DMS153 (cell line): ENCODE measurements at places on chromosomes 6 and 20.

DNA sequence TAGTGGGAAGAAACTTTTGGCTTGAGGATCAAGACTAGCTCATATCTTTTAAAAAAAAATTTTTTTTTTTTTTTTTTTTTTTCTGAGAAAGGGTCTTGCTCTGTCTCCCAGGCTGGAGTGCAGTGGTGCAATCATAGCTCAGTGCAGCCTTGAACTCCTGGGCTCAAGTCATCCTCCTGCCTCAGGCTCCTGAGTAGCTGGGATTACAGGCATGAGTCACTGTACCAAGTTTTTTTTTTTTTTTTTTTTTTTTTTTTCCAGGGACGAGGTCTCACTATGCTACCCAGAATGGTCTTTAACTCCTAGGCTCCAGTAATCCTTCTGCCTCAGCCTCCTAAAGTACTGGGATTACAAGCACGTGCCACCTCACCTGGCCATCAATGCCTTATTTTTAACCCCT, 27.9 kb downstream of the GCLC start:
- no peak for DNase-seq

DNA sequence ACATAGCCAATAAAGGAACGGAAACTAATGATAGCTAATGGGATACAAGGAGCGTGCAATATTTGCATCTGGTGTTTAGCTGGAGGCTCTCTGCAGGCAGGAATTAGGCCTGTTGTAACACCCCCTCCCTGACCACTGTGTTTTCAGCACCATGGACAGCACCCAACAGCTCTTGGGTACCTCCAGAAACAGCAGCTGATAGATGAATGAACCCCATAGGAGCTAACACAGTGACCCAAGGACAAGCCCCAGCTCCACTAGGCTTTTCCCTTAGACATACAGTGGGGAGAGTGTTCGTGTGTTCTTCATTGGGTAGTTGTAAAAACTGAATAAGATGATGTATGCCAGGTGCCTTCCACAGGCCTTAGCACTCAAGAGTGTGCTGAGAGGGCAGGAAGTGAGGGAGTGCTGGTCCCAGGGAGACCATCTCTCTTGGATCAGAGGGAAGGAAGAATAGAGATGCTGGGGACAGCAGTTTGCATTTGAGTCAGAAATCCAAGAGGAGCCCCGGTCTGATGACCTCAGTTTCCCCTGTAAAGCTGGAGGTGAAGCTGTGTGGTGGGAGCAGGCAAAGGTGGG, 161.3 kb downstream of the PHACTR3 start:
- no peak for DNase-seq

DNA sequence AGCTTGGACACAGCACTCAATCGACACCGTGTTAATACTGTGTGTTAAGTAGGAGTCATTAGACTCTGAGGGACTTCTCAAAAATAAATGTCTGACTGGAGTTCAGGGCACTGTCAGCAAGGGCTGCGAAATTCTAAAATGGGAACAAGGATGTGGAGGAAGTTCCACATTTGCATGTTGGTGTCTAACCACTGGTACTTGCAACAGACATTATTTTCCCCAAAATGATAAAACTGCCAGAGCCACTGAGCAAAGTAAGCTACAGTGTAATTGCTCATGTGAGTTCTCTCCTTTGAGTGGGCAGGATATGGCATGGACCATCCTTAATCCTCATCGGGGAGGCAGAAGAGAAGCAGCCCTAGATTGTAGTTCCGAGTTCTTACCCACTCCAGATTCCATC, 215.9 kb downstream of the SLC24A3 start:
- DNase-seq, result no peak

DNA sequence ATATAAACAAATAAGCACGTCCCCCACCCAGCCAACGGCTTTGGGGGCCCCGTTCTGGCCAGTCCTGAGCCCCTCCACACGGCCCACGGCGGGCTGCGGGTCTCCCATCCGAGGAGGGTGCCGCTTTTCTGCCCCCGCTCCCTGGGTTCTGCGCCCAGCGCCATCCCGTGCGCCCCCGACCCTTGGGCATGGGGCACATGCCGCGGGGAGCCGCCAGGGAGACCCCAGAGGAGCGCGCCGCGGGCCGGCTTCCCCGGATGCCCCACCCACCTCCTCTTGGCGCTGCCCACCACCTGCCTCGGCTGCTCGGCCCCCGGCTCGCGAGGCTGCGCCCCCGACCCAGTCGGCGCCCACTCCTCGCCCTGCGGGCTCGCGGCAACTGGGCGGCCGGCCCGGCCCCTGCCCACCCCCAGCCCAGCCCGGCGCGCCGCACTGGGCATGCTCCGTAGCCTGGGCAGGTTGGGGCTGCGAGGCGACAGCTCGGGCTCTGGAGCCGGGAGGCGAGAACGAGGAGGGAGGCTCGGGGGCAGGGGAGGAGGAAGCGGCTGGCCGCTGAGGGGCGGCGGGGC, 570 bp upstream of the PLCB4 start:
- peak; percentile 12 for DNase-seq

GRCh38 chr20:5222919-5223634, 93.7 kb downstream of the PROKR2 start:
- no peak for DNase-seq

- DNase-seq, result no peak
These were observed 592.1 kb upstream of the NRSN1 start for GRCh38 chr6:23533944-23534343.

DNA sequence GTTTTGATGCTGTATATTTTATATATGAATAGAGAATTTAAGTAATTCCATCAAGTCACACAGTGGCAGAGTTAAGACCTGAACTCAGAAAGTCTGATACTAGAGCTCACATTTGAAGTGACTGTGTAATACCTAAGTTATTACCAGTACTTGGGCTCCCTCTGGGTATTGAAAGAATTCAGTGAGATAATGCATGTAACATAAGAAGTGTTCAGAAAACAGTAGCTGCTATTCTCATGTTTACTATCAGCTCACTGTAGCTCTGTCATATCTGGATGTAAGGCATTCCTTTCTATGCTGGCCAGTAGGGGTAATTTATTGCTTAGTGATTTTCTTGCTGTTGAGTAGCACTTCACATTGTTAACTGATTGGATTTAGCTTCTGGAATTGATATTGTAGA, 44.6 kb downstream of the NKX2-4 start:
- DNase-seq, result no peak

GRCh38 chr6:30720738-30721197, 616 bp downstream of the TUBB start:
- peak; percentile 51 for DNase-seq

GRCh38 chr6:101878554-101879276, 485.2 kb downstream of the GRIK2 start:
- DNase-seq, result no peak

- DNase-seq, result no peak
These were observed 720.6 kb downstream of the RFPL4B start for GRCh38 chr6:113067612-113068275.

GRCh38 chr6:14228571-14228970, 111.0 kb downstream of the CD83 start:
- no peak for DNase-seq

- DNase-seq, result no peak
These were observed 48.9 kb upstream of the ARMC2 start for GRCh38 chr6:108799354-108799717.

GRCh38 chr20:63735859-63736718, at the start of gene LIME1:
Gene LIME1 (plus strand): TSS chr20:63736664. CDS start chr20:63737550, 886 bp downstream.
- no peak for DNase-seq

DNA sequence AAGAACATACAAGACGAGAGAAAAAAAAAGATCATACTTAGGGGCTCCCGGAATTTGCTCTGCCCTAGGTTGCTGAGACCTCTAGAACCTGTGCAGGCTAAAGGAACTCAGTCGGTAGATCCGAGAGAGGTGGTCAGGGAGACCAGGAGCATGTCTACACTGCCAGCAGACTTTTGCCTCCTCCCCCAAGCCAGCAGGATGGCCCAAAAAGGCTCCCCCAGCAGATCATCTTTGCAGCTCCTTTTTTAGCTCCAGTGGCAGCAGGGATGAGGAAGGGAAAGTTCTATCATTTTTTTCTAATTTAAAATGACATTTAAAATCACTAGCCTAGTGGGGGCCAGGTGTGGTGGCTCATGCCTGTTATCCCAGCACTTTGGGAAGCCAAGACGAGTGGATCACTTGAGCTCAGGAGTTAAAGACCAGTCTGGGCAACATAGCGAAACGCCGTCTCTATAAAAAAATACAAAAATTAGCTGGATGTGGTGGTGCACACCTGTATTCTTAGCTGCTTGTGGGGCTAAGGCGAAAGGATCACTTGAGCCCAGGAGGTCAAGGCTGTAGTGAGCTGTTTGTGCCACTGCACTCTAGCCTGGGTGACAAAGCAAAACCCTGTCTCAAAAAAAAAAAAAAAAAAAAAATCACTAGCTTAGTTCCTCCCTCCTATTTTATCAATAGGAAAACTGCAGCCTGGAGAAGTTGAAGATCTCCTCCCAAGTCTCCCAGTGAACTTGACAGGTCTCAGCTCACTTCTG, 69.3 kb upstream of the MYL9 start:
- no peak for DNase-seq

- no peak for DNase-seq
These were observed 14.9 kb downstream of the TRMT6 start for GRCh38 chr20:5935384-5935783.

- DNase-seq, result no peak
These were observed 105.6 kb downstream of the CDC5L start for GRCh38 chr6:44493132-44493531.

DNA sequence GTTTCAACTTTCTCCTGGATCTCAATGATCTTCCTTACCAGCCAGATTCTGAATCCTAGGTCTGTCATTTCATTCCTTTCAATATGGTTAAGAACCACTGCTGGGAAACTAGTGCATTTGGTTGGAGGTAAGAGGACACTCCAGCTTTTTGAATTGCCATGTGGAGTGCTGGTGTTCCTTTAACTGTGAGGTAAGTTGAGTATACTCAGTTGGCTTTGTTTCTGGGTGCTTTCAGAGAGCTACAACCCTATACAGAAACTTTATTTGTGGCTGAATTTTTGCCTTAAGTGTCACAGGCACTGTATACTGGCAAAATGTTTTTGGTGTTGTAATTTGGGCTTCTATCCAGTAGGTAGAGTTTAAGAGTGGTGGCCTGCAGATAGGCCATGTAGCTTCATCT, 175.8 kb downstream of the TBC1D32 start:
- no peak for DNase-seq

GRCh38 chr6:119273272-119274196, 76.0 kb downstream of the MAN1A1 start:
- DNase-seq, result no peak

- no peak for DNase-seq
These were observed 510.8 kb upstream of the POU3F2 start for GRCh38 chr6:98323605-98324004.
